ENCODE measurements at places on chromosomes 4 and X.

GRCh38 chr4:140048419-140048995 lies 105.5 kb downstream of the MAML3 start:
- no peak for DNase-seq

GRCh38 chr4:163701916-163702315 lies 207.4 kb downstream of the TMA16 start:
- DNase-seq, result no peak

GRCh38 chrX:133258481-133258880 lies 40.3 kb upstream of the TFDP3 start:
- no peak for DNase-seq

DNA sequence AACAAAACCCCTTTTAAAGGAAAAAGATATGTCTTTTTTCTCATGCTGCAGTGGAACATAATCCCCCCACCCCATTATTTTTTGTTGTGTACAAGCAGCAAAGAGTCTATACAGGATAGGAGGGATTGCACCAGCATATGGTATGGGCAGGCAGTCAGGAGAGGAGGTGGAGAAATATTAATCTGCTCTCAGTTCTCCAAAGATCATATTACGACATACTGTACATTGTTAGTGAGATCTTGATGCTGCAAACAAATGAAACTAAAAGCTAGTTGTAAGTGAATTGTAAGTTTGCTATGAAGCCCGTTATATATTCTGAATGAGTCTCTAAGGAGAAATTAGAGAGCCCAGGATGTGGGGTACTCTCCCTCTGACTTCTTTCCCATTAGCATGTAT lies 75.3 kb downstream of the RAPGEF2 start:
- no peak for DNase-seq

DNA sequence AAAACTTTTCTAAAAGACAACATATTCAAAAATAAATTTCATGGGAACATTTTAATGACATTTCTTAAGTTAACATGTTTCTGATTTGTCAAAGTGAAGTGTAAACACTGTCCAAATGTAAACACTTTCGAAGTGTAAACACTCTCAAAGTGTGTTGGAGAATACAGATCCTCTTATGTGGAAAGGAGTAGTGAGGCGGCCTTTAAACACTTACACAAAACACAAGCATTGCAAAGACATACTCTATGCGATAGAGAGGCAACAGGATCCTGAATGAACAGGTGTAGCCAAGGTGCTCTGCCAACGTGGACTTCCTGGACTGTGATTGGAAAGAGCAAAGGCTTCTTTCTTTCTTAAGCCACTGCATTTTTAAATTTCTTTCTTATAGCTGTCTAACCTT lies 62.7 kb upstream of the PGM2 start:
- no peak for DNase-seq

DNA sequence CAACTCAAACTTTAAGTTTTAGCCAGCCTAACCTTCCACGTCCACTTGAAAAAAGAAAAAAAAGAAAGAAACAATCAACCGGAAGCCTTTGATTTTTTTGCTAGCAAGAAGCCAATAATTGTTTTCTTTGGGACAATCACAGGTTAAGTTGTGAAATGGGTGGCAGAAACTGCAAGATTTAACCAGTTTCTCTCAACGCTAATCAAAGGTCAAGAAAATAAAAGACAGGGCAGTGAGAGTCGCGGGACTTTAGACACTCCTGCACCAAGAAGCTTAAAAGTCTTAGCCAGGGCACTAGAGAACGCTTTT lies 1.0 kb downstream of the ACSL1 start:
- no peak for DNase-seq

DNA sequence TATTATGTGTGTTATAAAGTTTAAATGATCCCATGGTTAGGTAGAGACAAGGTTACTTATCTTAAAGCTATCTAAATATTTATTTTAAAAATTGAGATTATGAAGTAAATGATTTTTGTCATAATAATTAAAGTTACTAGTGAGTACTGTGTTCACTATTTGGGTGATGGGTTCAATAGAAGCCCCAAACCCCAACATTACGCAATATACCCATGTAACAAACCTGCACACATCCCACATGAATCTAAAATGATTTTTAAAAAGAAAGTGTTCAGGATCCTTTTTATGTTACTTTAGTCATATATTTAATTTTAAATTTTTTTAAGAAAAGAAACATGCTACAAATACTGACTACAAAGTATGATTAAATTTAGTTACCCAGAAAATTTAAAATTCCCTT lies 193.9 kb downstream of the TLL1 start:
- no peak for DNase-seq

- DNase-seq, result no peak
These were observed 276.5 kb upstream of the AGTR2 start for GRCh38 chrX:115894087-115894486.

GRCh38 chr4:53013873-53014775 lies 152.0 kb downstream of the RASL11B start:
- no peak for DNase-seq

GRCh38 chrX:2965965-2966364 lies 36.8 kb upstream of the ARSD start:
- DNase-seq, result no peak

DNA sequence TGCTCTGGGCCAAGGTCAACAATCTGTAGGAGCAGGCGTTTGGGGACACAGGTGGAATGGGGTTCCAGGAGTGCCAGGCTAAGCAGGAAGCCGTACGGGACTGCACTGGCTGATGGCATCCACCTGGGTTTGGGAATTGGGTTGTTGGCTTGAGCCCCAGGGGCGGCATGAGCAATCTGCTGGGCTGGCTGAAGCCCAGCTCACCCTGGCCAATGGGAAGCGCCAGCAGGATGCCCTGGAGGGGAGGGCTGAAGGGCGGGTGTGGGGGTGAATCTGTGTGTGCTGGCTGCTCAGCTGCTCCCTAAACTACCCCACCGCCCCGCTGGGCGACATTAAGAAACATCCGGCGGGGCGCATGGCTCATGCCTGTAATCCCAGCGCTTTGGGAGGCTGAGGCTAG lies 8.9 kb upstream of the RGS12 start:
- DNase-seq, result no peak

- DNase-seq, result no peak
These were observed 9.9 kb downstream of the BEND4 start for GRCh38 chr4:42142591-42142990.

DNA sequence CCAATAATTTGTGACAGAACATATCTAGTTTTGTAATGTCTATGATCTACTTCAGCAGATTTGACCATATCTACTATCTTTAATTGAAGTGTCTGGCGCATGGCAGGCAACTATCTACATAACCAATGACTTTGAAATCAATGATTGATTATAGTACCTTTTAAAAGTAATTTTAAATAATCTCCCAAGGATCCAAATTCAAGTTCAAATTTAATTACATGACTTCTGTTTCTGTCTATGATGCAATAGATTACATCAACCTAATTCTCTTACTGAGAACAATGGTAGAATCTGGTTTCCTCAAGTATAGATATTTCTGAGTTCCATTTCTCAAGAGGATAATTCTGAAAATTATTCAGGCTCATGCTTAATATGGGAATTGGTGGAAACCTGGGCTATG lies 177.4 kb upstream of the IL15 start:
- no peak for DNase-seq

- peak; percentile 49 for DNase-seq
These were observed 15.7 kb downstream of the CCKAR start for GRCh38 chr4:26474551-26474950.

- DNase-seq, result peak; percentile 58
These were observed 36.3 kb downstream of the NAT8L start for GRCh38 chr4:2095236-2096072.

GRCh38 chrX:13764765-13765164 lies 30.2 kb downstream of the OFD1 start:
- DNase-seq, result no peak

- no peak for DNase-seq
These were observed 2.0 kb downstream of the RAPGEF2 start for GRCh38 chr4:159104694-159105414.

- no peak for DNase-seq
These were observed 40.8 kb downstream of the HTRA3 start for GRCh38 chr4:8310306-8310705.

- no peak for DNase-seq
These were observed 58.1 kb upstream of the BCOR start for GRCh38 chrX:40155589-40156469.

DNA sequence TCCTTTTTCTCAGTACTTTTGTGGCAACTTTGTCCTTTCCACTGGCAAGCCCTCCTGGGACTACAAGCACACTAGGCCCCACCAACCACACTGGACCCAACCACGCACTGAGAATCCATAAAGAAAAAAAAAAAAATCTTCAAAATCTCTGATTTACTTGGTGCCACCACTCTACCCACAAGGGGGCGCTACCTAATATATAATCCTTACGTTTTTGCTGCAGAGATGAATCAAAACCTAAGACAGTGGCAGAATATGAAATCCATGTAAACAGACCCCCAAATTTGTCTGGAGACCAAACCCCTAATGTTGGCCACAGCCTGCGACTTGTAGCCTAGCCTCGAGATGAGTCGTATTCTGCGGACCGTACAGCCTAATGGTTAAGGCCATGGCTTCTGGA lies 63.5 kb upstream of the ARHGAP36 start:
- DNase-seq, result no peak

GRCh38 chr4:173362666-173363065 lies 8.1 kb upstream of the SAP30 start:
- DNase-seq, result no peak

- no peak for DNase-seq
These were observed 13.1 kb downstream of the TCEAL7 start for GRCh38 chrX:103343105-103343504.

- peak; percentile 19 for DNase-seq
These were observed 339 bp downstream of the CUL4B start for GRCh38 chrX:120560405-120560841.

GRCh38 chrX:78979789-78980464 lies 34.7 kb downstream of the P2RY10 start:
- no peak for DNase-seq

DNA sequence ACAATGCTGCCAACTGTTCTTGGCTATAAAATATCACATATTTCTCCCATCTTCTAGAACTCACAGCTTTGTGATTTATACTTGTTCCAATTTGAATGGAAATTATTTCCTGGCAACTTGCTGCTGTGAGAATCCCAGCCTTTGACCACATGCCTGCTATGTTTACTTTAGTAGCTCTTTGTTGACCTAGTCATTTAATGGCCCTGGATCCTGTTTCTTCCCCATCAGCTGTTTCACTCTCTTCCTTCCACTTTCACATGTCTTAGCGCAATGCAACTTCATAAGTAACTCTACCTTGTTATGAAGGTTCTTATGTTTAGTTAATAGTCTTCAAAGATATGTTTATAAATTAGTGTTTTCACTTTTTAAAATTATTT lies 1973.6 kb upstream of the AGA start:
- no peak for DNase-seq

GRCh38 chr4:81137446-81137845 lies 77.6 kb downstream of the PRKG2 start:
- no peak for DNase-seq

GRCh38 chr4:33407496-33407895 lies 2687.3 kb downstream of the PCDH7 start:
- DNase-seq, result no peak

GRCh38 chr4:156377036-156377710 lies 423.5 kb upstream of the CTSO start:
- DNase-seq, result no peak

GRCh38 chr4:14925471-14925870 lies 76.8 kb upstream of the CPEB2 start:
- DNase-seq, result no peak

DNA sequence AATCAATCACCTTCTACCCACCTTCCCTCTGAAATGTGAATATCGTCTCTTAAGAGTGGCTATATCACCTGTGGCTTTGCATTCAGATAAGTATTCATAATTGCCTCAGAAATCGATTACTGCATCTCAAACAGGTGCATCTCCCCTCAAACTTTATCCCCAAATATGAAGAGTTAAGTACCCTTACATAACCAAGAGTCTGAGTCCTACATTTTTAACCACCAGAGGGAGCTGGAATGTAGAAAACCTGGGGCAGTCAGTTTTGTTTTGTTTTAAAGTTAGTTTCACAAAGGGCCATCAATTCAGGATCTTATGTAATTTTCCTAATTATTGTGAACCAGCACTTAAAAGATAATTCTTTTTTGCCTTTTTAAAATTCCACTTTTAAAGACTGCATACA lies 5.7 kb downstream of the TCEANC start:
- DNase-seq, result no peak

DNA sequence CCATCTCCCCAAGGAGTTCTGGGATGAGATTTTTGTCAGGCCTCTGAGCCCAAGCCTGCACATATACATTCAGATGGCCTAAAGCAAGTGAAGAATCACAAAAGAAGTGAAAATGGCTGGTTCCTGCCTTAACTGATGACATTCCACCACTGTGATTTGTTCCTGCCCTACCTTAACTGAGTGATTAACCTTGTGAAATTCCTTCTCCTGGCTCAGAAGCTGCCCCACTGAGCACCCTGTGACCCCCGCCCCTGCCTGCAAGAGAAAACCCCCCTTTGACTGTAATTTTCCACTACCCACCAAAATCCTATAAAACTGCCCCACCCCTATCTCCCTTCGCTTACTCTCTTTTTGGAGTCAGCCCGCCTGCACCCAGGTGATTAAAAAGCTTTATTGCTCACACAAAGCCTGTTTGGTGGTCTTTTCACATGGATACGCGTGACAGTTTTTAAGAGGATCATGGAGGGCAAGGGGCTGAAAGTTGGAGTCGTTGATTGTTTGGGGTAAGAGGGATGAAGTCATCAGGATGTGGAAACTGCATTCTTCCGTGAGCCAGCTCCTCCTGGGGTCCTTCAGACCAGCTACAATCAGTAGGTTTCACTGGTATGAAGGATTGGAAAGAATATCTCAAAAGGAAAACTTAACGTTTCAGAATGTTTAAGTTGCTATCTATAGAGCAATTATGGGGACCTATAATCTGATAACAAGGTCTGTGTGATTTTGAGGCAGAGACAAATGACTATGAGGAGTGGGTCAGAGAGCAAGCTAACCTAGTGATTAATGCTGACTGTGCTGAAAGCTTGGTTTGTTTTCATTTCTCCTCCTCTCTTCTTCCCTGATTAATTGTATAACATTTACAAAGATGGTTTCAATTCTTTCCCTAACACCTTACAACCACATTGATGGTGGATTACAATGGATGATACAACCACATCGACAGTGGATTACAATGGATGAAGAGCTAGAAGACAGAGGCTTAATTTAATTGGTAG lies 28.6 kb upstream of the MAGEA11 start:
- no peak for DNase-seq

GRCh38 chrX:9867226-9867625 lies 81.0 kb downstream of the SHROOM2 start:
- DNase-seq, result no peak

DNA sequence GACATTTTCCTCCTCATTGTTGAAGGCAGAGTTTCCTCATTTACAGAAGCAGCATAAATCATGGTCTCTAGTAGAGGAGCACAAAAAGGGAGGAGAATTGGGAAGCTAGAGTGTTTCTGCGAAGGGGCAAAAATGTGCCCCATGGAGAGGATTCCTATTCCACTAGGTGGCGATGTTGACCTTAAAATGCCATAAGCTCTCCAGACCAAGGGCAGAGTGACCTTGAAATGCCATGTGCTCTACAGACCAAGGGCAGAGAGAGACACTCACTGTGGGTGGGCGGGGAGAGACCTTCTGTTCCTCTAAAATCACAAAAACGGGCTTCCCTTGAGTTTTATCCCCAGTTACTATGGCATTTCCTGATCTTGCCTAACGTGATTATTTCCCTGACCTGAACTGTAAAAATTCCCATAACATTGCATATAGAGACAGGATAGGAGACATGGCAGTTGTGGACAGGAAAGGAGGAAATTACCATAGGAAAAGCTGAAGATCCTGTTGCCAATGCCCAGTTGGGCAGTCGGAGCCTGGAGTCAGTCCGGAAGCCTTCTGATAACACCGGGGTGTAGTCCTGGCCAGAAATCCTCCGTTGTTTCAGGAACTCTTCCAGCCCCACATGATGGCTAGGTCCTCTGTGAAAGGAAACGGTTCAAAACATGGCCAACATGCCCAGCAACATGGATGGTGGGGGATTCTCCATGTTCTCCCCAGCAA lies 567.7 kb downstream of the MAGEB5 start:
- DNase-seq, result no peak
